Foreskin fibroblast (primary cell): ENCODE measurements at places on chromosomes 16 and 17.
A peak's percentile ranks its signal among the peaks of the same experiment; 100 is the strongest.

GRCh38 chr16:73047221-73047535 is 750 bp downstream of the ZFHX3 start:
- peak; percentile 85 for DNase-seq

DNA sequence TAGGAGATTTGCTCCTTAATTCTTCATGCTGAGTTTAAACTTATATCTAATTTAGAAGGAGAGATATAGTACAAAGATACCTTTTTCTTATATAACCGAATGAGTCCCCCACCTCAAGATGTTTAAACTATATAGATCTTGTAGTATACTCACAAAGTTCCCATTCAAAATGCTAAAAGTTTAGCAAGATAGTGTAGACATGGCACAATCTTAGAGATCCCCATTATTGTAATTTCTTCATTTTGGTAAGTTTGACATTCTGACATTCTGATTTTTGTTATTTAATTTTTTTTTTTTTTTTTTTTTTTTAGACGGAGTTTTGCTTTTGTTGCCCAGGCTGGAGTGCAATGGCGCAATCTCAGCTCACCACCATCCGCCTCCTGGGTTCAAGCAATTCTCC is 22.8 kb downstream of the SNTB2 start:
- no peak for DNase-seq

DNA sequence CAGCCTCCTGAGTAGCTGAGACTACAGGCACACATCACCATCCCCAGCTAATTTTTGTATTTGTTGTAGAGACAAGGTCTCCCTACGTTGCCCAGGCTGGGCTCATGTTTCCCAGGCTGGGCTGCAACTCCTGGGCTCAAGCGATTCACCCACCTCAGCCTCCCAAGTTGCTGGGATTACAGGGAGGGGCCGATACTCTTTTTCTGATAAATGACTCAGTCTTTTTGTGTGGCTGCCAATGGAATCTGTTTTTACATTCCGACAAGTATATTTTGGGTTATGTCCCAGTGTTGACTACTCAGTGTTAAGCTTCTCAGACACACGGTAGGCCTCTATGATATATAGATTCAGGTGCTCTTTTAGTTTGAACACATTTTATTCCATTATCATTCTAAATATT is 58.1 kb downstream of the SLFN11 start:
- DNase-seq = peak; percentile 76

DNA sequence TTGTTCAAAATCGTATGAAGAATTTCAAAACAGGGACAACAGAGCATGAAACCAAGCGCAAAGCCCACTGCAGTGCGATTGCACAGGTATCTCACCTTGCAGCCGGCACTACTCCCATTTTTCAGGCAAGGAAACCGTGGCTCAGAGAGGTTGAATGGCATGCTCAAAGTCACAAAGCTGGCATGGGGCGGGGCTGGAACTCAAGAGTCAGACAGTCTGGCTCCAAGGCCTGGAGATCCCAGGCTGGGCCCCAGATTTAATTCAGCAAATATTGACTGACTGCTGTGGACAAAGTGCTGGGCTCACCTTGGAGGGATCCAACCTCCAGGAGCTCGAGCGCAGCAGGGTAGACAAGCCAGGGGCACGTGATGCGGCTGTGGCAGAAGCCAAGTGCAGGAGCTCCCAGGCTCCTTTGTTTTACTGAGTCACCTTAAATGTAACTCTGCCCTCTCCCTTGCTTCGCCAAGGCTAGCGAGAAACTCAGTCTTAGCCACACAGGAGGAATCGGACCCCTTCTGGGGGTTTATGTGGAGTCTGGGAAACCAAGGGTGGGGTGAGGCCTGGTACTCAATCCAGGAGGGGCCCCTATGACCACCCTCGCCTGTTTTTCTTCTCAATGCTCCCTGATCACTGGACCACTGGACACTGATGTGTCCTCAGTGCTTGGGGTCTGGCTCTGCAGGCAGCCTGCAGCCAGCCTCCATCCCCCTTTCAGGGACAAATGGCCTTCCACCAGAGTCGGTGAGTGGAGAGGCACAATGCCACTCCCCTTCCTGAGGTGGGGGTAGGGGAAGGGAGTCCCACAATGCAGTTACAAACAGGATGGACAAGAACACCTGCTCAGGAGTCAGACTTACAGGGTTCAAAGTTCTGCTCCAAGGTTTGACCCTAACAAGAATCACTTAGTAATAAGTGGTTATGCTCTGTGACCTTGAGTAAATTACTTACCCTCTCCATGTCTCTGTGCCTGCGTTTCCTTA is 3.9 kb upstream of the SPATA20 start:
- DNase-seq = no peak

GRCh38 chr17:38464723-38465390 is 36.6 kb downstream of the ARHGAP23 start:
- DNase-seq = peak; percentile 99

GRCh38 chr17:43020789-43021740 is 1.1 kb downstream of the VAT1 start:
- DNase-seq = peak; percentile 74

DNA sequence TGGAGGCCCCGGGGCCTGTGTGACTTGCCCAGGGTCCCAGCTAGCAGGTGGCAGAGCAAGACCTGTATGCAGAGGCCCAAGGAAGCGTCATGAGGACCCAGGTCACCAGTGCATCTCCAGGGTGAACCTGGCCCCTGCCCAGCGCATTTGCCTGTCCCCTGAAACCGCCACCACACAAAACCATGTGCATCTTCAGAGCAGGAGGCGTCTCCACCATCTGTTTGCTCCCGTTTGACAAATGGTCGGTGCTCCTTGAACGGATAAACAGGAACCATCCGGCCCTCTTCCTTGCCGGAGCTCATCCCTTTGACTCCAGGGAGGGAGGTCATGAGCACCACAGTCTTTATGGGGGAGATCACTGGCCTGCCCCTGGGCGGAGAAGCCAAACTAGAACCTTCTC is 62.5 kb downstream of the JPH3 start:
- DNase-seq = no peak

DNA sequence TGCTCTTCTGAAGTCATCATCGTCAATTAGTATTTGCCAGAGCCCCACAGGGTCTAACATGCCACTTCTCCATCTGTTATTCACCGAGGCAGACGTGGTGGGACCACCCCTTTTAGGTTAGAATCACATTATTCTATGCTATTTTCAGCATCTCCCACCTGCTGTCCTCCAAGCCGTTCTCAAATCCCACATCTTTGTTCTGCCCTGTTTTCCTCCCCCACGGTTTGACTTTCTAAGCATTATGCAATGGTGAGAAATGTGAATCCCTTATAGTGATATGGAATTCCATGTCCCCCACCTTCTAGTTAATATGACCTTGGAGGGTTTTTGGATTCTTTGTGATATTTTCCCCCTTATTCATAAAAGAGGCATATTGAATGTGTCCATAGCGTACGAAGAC is 634.1 kb upstream of the RBFOX1 start:
- DNase-seq = no peak

- DNase-seq = no peak
Observed at GRCh38 chr17:77136420-77136767, 4.4 kb upstream of the SEC14L1 start.

DNA sequence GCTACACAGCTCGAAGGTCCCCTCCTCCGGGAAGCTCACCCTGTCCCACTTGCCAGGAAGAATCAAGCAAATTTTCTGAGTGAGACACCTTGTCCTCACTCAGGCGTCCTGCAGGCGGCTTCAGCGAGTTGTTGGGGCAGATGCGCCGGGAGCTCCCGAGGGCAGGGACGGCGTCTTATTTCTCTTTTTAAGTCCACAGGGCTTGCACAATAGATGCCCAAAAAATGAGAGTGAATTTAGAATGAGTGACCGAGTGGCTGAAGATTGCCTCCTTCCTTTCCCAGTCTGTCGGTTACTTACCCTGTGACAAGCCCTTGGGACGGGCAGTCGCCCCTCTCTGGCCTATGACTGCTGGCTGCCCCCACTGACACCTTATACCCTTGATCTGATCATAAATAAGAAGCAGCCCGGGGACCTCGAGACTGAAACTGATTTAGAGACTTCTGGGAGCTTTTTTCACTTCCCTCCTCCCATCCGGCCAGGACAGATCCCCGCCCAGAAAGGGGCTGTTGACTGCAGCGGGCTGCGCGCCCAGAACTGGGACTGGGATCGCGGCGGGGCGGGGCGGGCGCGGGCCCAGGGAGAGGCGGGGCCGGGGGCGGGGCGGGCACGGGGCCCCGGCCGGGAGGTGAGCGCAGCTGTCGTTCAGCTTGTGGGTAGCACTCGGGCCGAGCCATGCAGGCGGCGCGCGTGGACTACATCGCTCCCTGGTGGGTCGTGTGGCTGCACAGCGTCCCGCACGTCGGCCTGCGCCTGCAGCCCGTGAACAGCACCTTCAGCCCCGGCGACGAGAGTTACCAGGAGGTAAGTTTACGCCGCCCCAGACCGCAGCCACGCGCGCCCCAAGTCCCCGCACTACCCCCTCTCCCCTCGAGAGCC is at the start of gene TTYH2:
TTYH2 (plus strand) TSS at position 659 of the 879 bp plus-strand sequence; CDS start at position 676, 17 bp downstream.
- DNase-seq = peak; percentile 96

DNA sequence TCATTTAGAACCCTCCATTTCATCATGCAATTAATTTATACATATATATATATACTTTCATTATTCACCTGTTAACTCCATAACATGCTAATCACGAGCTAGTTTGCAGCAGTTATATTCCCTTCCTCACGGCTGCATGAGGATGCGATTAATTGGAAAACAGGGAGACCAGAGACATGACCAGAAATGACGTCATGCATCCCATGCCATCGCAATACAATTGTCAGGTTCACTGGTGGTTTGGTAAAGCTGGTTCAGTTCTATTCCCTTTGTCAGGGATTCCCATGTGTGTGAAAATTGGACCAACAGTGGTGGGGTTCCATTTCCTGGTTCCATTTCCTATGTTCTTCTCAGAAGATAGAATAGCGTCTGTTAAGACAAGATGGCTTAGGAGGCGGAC is 440.4 kb upstream of the ERCC4 start:
- no peak for DNase-seq

GRCh38 chr16:80680839-80681238 is 123.6 kb downstream of the CDYL2 start:
- DNase-seq = no peak

GRCh38 chr17:50361561-50362480 is 11.2 kb downstream of the MRPL27 start:
- DNase-seq = peak; percentile 66

DNA sequence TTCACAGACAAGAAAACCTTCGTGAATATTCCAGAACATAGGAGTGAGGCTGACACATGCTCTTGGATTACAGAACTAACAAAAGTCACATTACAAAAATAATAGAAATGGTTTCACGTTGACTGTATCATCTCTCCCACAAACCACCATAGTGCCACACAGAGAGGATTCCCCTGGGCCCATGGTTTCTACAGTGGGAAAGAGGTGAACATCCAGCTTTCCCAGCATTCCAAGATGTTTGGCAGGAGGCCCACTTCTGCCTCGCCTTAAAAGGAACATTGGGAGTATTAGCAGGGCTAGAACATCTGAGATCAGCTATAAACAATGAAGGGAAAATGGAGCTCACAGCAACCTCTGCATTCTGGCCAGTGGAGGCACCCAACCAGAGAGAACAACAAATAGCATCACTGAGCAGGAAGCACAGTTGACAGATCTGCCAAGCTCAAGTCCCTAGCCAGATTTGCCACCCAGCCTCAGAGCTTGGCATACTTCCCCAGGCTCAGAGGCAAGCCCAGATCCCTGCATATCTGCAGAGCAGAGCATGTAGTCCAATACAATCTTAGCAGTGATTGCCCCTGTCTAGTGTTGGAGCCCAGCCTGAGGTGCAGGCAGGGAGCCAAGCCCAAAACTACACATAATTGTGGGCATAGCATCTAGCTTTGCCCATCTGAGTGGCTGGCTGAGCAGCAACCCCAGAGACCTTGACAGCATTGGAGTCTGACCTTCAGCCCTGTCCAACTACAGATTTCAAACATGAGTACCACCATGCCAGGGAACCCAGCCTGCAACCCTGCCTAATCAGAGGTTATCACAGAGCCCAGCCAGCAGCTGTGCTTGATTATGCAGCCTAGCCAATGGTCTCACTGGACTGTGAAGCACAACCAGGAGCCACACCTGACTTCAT is 260.4 kb downstream of the CEP112 start:
- DNase-seq = no peak

DNA sequence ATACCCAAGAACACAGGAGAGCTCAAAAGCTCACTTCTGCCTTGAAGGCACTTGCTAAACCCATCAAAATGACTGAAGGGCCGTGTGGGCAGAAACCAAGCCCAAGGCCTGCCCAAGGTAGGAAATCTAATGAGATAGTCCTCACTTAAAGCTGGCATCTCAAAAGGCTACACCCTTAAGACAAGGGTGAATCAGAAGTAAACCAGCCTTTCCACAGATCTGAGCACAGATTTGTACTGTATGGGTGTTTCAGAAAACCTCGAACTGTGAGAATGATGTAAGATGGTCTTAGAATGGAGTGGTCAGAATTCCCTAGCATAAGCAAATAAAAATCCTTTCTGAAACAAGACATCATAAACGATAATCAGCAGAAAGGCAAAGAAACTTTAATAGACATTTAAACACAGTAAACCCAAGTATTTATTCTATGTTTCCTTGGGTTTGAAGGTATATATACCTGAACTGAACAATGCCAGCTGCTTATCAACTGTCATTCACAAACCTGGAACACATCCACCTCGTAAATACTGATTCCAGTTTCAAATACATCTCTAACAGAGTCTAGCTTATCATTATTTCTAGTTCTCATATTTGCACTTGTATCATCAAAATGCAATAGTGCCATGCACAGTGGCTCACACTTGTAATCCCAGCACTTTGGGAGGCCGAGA is 37.8 kb downstream of the GLG1 start:
- peak; percentile 39 for DNase-seq

DNA sequence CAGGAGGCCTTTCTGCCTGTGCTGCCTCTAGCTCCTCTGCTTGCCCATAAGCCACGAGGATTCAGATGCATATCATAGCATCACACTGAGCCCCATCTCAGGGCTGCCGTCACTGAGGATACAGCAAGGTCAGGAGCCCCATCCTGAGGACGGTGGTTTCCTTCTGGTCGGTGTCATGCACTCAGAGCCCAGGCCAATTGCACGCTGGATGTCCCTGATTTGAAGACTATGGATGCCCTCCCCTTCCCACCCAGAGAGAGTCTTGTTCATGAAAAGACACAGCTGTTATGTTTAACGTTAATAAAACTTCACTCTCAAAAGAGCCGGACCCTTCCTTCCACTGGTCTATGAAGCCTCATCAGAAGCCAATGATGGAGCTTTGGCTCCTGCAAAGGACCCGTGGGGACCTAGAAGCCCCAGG is 19.9 kb downstream of the COTL1 start:
- DNase-seq = no peak

- no peak for DNase-seq
Observed at GRCh38 chr16:30380072-30380802, 2.1 kb downstream of the SEPTIN1 start.

DNA sequence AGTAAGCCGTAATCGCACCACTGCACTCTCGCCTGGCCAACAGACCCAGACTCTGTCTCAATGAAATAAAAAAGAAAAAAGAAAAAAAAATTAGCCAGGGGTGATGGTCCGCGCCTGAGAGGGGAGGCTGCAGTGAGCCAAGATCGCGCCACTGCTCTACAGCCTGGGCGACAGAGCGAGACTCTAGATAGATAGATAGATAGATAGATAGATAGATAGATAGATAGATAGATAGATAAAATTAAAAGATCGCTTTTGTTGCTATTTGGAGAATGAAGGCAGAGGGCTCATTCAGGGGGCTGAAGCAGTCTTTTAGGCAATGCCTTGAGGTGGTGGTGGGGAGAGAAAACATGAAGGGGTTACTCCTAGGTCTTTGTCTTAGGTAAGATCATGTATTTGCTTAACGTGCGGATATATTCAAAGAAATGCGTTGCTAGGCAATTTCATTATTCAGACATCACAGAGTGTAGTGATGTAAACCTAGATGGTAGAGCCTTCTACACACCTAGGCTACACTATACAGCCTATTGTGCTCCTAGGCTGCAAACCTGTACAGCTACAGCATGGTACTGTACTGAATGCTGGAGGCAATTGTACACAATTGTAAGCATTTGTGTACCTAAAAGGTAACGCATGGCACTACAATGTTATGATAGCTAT is 4.3 kb upstream of the HES7 start:
- no peak for DNase-seq
